ENCODE measurements at places on chromosomes 12 and 14.

DNA sequence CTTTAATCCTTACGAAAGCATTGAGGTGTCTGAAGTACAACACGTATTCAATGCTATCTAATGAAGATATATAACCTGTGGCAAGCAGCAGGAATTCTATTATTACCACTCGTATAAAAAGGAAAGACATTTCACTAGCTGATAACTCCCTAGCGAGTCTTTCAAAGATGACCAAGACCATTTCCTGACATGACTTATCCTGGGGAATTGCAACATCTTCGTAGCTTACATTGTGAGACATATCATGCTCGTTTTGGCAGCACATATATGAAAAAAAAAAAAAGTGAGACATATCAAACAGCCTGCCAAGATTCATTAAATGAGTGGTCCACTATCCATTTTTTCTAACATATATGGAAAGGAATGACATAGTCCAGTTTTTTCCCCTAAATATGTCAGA, 337.0 kb downstream of the FSCB start:
- DNase-seq = no peak

DNA sequence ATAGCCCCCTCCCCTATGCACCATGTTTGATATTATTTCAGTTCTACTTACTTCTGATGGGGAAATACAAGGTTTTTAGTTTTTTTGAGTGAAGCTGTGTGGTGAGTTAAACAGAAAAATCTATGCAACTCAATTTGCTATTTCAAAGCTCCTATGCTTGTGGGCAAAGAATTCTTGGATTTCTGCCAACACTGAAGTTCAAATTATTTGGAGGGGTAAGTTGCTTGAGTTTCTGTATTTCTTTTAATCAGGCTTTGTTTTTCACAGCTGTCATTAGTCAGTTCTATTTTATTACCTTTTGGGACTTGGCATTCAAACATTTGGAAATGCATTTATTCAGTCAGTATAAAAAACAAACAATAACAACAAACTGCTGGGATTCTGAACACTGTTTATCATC, 407.5 kb upstream of the MGAT4C start:
- DNase-seq = no peak

GRCh38 chr12:121668750-121669520, 519 bp downstream of the MORN3 start:
- no peak for DNase-seq

DNA sequence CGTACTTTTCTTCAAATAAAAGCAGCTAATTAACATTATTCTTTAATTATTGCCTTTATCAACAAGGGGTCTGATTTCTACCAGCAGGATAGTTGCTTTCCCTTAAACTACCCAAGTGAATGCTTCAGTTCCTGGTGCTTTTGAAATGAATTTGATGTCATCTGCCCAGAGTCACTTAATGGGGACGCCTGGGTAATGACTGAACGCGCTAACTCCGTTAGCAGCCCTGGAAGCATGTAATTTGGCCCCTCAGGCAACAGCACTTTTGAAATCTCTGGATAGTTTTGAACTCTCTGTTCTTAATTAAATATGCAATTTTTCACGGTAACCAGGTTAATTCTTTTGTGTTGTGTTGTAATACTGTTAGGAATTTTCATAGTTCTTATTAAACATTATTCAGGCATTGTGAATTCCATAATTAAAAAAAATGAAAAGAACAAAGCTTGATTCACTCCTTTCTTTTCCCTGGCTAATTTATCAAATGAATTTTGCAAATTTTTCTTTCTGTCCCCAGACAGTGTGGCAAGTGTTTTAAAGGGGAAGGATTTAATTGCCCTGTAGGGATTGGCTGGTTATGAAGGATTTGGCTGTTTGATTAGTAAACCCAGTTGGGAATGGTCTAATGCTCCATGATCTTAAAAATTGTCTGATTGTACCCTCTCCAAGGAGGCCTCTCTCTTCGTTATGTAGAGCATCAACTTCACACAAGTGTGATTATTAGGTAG, 137.5 kb upstream of the MYL2 start:
- no peak for DNase-seq

- no peak for DNase-seq
Observed at GRCh38 chr12:65946419-65946818, 122.1 kb downstream of the HMGA2 start.

- no peak for DNase-seq
Observed at GRCh38 chr12:110245369-110245772, 35.7 kb upstream of the ATP2A2 start.

- DNase-seq = no peak
Observed at GRCh38 chr12:108622921-108623514, 10.7 kb downstream of the SELPLG start.

- DNase-seq = no peak
Observed at GRCh38 chr12:93884794-93885460, 207.8 kb downstream of the CRADD start.

- DNase-seq = no peak
Observed at GRCh38 chr14:24954037-24954699, 95.8 kb downstream of the STXBP6 start.

- DNase-seq = no peak
Observed at GRCh38 chr14:74634481-74634880, 22.4 kb upstream of the LTBP2 start.

DNA sequence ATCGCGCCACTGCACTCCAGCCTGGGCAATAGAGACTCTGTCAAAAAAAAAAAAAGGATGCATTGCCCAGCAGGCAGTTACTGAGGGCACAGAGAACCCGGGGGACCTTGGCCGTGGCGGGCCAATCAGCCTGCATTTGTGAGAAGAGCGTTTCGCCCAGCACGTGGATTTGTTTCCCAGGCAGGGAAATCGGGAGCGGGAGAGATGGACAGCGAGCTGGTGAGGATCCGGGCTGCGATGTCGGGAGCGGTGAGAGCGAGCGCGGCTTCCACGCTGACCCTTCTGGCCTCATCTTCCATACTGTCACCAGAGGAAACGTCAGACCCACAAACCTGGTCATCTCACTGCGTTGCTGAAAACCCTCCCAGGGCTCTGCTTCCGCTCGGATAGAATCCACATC, 123.5 kb downstream of the RIMBP2 start:
- DNase-seq = no peak

GRCh38 chr14:44170556-44170955, 336.5 kb downstream of the FSCB start:
- DNase-seq = no peak

- DNase-seq = no peak
Observed at GRCh38 chr12:2970744-2971143, 11.5 kb downstream of the TEAD4 start.

GRCh38 chr12:56029666-56030293, 8.9 kb downstream of the IKZF4 start:
- no peak for DNase-seq

DNA sequence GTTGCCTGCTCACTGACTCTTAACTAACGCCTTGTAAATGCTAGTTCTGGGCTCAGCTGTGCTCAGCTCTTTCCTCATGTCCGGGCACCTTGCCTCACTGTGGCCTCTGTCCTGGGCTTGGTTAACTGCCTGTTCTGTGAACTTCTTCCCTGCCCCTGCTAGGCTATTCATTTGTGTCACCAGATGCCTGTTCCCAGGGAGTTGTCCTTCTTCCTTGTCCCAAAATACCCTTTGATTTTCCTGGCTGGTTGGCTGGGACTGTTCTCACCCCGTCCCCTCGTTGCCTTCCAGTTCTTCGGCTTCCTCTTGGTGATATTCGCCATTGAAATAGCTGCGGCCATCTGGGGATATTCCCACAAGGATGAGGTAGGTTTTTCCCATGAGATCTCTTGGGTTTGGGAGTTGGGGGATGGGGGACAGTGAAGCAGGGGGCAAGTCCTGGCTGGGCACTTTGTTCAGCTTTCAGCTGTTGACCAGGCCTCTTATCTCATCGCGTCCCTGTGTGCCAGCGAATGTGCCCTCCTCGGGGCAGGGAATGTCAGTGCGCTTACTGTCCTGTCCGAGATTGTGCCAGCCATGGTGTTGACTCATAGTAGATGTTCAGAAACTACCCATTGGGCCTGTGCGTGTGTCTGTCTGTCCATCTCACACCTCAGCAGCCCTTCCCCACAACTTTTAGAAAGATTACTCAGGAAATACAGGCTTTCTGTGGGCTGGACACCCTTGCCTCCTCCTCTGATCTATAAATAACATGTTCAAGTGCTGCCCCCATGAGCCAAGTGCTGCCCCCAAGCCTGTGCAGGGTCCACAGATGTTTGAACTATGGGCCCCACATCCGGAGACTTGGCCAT, 33.1 kb downstream of the CD9 start:
- no peak for DNase-seq

DNA sequence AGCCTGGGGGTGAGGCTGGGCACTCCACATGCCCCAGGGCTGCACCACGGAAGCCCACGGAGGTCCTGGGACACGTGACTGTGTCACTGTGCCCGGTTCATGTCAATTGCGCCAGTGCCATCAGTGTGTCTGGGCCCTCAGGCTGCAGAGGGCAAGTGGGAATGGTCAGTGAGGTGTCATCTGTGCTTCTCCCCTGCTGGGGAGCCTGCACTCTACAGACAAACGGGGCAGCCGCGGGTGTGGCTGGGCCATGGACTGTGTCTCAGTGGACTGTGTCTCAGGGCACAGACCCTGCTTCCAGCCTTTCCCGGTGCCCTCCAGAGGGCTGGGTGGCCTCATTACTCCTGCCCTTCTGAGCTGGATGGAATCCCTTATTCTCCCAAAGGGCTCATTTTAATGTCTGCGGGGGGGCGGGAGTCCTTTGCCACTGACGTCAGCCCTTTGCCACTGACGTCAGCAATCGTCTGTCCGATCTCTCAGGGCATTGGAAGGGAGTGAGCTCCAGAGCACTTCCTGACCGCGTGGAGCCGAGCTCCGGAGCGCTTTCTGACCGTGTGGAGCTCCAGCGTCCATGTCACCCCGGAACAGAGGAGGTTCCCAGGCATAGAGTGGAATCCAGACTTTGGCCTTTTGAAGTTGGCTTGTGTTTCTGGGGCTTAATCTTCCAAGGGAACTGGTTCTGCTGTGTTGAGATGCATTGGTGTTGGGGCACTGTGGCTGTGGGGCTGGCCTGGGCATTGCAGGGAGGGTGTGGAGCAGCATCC, 72.4 kb downstream of the ADGRD1 start:
- DNase-seq = no peak

GRCh38 chr14:100576091-100577085, 10.8 kb downstream of the BEGAIN start:
- no peak for DNase-seq

GRCh38 chr12:111447571-111448265, 42.0 kb downstream of the SH2B3 start:
- no peak for DNase-seq

DNA sequence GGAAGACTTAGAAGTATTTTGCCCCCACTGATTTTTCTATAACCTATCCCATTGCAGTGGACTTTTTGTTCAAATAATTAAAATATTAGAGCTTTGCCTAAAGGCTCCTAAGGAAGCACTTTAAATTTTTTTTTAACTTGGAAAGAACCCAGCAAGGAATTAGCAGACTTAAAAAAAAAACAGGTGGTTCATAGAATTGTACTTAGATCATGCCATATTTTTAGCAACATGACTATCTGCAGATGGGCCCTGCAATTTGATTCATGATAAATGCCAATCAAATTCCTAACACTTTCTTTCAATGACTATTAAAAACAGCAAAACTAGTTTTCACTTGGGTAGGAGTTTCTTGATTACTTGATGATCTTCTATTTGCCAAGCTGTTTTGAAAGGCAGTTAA, 11.5 kb downstream of the ADAMTS20 start:
- no peak for DNase-seq

DNA sequence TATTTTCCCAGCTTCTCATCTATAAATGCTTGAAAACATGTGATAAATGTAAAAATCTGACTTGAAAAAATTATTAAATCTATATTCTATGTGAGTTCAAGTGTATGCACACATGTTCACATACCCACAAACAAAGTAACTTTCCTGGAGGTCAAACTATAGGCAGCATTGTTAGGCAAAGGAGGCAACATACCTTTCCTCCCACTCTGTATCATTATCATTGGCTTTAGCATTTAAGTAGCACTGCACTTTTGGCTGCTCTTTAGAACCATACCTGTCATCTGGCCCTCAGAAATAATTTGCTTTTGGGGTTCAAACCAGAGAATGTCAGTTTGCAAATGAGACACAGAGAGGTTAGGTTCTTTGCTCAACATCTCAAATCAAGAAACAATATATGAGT, 102.4 kb upstream of the CCDC196 start:
- DNase-seq = no peak

DNA sequence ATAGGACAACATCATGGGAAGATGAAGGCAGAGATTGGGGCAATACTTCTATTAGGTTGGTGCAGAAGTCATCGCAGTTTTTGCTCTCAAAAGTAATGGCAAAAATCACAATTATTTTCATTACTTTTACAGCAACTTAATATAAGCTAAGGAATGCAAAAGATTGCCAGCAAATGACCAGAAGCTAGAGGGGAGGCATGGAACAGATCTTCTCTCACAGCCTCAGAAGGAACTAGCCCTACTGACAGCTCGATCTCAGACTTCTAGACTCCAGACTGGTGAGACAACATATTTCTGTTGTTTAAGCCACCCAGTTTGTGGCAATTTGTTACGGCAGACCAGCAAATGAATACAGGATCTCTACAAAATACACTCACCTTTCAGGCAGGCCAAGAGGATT, 348.5 kb upstream of the TBX3 start:
- DNase-seq = no peak

DNA sequence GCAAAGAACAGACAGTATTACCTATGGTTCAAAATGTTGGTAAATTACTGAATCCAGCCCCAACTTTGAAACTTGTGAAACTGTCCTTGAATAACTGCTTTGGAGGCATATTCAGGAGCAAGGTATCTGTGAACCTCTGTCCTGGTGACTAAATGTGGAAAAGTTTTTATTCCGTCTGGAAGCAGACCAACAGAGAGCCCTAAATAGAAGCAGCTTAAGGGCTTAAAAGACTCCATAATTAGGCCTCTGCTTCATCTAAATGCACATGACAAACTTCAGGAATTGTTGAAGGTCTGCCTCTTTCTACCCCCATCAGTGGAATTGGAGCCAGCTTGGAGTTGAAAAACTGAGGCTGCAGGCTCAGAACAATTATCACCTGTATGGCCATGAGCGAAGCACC, 276.5 kb downstream of the KCNH5 start:
- DNase-seq = no peak

- DNase-seq = no peak
Observed at GRCh38 chr12:101703487-101703886, 6.0 kb downstream of the CHPT1 start.

- DNase-seq = no peak
Observed at GRCh38 chr12:118553856-118554504, 177.6 kb downstream of the SUDS3 start.

DNA sequence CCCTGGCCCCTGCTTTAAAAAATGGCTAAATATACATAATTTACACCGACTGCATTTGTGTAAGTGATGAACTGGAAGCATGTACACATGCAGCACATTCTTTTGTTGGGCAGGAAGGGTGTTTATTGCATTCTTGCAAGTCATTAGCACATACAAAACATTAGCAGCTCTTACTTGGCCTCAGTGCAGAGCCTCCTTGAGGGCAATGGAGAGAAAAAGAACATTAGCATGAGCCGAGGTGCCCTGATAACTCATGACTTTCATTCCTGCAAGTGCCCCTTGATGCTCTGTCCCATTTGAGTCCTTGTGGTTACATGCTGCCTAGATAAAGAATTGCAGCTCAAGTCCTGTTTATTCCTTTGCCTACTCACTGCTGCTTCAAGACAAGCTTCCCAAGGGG, 61.9 kb downstream of the PAX9 start:
- DNase-seq = no peak

GRCh38 chr12:113802966-113803758, 163.0 kb downstream of the RBM19 start:
- DNase-seq = no peak
